Muscle of leg (tissue), 16 donors: ENCODE measurements at places on chromosomes 13 and 19. TPM values are rescaled to one million over a fixed set of nuclear protein-coding genes. Genes with fewer than 3 reads are reported as not detected.

ZNF575 gene
- total RNA-seq: 0.62 TPM

DNA sequence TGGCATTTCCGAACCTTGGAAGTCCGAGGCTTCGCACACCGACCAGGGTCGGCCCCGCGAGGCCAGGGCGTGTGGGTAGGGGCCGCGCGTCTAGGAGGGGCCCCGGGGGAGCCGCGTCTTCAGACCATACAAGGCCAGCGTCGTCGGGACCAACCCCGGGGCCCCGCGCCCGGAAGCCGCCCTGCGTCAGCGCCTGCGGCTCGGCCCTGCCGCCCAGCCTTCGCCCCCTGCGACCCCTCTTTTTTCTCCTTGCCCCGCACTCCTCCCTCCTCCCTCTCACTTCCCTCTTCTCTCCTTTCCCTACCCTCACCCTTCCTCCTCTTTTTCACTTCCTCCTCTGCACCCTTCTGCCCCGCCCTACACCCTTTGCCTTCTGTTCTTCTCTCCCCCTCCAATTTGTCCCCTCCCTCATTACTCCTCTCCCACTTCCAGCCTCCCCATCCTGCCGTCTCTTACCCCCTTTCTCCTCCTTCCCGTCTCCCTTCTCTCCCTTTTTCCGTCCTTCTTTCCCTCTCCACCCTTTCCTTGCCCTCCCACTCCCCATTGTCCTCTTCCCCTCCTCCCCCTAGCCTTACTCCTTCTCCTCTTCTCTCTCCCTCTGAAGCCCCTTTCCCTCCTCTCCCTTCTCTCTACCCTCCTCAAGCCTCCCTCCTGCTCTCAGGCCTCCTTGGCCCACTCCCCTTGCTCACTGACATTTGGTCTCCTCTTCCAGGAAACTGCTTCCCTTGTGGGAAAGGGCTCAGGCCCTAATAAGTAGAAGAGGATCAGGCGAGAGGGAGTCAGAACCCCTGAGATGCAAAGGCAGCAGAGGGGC is 2.2 kb upstream of the PLEKHG2 start:
- DNase-seq: peak; percentile 90
- H3K27me3 ChIP-seq: no peaks in the 10 kb centered on the region
- H3K4me3 ChIP-seq: peak overlapping the region; percentile 91
- H3K36me3 ChIP-seq: peaks cover 19% of the 10 kb centered on the region
- H3K27ac ChIP-seq: peak overlapping the region; percentile 99

DNA sequence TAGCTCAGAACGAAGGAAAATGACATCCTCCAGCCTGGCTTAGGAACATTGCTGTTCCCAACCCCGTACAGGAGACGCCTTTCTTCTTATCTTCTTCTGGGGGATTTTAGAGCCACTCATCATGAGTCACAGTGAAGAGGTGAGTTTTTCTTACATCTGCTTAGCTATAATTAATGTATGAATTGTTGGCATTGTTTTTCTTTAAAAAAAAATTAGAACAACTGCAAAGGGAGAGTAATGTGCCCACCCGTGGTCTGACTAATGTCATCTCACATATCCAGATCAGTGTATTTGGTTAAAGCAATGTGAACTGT is 310.6 kb upstream of the TSHZ3 start:
- no peaks in the 10 kb centered on the region for H3K36me3 ChIP-seq
- no peak overlapping the region for H3K27ac ChIP-seq
- no peaks in the 10 kb centered on the region for H3K4me1 ChIP-seq
- DNase-seq: no peak
- no peak overlapping the region for H3K4me3 ChIP-seq

GRCh38 chr13:21020176-21020575 is 41.2 kb downstream of the LATS2 start:
- H3K27me3 ChIP-seq: no peaks in the 10 kb centered on the region
- DNase-seq: no peak
- H3K27ac ChIP-seq: no peak overlapping the region
- H3K4me3 ChIP-seq: no peak overlapping the region

DNA sequence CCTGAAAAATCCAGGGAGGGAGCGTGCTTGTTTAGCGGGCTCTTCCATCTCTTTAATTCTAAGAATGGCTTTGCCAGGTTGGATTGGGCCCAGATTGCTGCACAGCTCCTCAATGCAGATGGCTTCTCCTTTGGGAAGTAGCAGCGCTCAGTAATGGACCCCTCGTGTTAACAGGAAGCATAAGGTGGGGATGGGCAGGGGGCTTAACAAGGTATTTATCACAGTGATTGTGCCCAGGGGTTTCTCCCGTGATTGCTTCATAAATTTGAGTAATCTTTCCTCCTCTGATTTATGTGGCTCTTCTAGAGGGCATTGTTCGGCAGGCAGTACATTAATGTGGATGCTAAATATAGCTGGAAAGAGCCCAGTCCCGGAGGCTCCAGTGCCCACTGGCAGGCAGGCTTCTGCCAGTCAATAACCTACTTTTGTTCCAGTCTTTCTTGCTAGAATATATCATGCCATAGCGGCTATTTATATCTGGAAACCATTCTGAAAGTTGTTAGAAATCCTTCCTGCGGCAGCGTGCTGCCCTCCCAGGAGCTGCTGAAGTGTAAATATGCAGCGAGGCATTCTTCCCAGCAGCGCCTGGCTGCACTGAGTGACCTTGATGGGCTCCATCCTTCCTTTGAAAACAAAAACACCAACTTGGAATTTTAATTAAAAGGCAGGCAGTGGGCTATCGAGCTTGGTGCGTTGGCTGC is 65.0 kb downstream of the FGF9 start:
- peaks cover 40% of the 10 kb centered on the region for H3K4me1 ChIP-seq
- peak overlapping the region; percentile 9 for H3K27ac ChIP-seq
- no peak overlapping the region for H3K4me3 ChIP-seq
- H3K27me3 ChIP-seq: no peaks in the 10 kb centered on the region
- peak; percentile 36 for DNase-seq

GRCh38 chr13:109569958-109570711 is 216.2 kb downstream of the IRS2 start:
- H3K36me3 ChIP-seq: no peaks in the 10 kb centered on the region
- no peak overlapping the region for H3K27ac ChIP-seq
- no peak overlapping the region for H3K4me3 ChIP-seq
- H3K4me1 ChIP-seq: no peaks in the 10 kb centered on the region
- no peak for DNase-seq
- H3K27me3 ChIP-seq: no peaks in the 10 kb centered on the region

DNA sequence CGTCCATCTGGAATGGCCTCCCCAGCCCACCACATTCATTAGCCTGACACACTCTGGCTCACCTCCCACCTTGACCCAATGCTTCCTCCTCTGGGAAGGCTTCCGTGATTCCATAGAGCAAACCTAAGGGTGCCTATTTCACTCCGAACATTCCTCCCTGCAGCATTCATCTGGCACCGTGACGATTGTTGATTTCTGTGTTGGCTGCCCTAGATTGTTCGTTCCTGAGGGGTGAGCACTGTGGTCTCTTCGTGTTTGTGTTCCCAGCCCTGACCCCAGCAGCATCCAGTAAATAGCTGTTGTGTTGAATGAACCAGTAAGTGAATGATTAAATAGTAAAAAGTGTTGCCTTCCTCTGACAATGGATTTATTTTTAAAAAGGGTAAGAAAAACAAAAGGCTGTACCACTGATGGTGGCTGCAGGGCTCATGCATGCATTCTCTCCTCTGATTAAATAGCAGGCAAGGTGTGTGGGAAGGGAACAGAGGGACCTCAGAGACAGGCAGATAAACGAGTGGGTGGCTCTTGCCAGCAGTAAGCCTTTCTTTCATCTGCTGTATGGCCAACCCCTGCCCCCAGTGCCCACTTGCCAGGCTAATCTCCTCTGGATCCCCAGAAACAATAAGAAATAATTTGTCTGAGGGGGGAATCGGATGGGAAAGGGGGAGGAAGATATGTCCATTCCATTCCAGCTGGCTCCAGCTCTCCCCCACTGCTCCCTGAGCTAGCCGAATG is 48.4 kb upstream of the CACNA1A start:
- no peak for DNase-seq
- no peak overlapping the region for H3K27ac ChIP-seq
- no peaks in the 10 kb centered on the region for H3K4me1 ChIP-seq
- H3K4me3 ChIP-seq: no peak overlapping the region
- no peaks in the 10 kb centered on the region for H3K36me3 ChIP-seq
- H3K27me3 ChIP-seq: peaks cover 6% of the 10 kb centered on the region

GRCh38 chr13:80074143-80074752 is 266.7 kb downstream of the SPRY2 start:
- no peaks in the 10 kb centered on the region for H3K36me3 ChIP-seq
- no peak overlapping the region for H3K27ac ChIP-seq
- no peaks in the 10 kb centered on the region for H3K27me3 ChIP-seq
- no peak for DNase-seq
- H3K4me3 ChIP-seq: no peak overlapping the region
- no peaks in the 10 kb centered on the region for H3K4me1 ChIP-seq
